ENCODE measurements at places on chromosomes 7 and 10. TPM values are rescaled to one million over a fixed set of nuclear protein-coding genes. Genes with fewer than 3 reads are reported as not detected.

The MNX1 gene
- not detected for polyA plus RNA-seq

The KLF14 gene
- polyA plus RNA-seq, result 0.01 TPM

The C10orf143 gene
- polyA plus RNA-seq, result 1.4 TPM

The NME8 gene
- polyA plus RNA-seq, result not detected

The RASA4B gene
- 0.49 TPM for polyA plus RNA-seq

GRCh38 chr10:44039599-44039998, 345.3 kb downstream of the CXCL12 start:
- DNase-seq, result no peak

DNA sequence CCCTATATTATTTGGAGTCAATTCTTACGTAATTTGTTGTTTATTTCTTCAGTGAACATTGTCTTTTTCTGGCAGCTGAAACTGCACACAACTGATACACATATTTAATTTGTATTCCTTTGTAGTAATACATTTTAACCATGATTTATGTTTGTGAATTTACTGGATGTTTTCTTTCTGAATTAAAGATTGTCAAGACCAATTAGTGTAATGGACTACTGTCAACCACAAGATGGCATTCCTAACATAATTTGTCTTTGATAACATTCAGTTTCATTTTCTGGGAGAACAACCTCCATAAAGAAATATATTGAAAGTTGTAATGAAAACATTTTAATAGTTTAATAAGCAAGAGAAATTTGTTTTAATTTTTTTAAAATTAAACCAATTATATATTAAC, 10.1 kb downstream of the THNSL1 start:
- no peak for DNase-seq

DNA sequence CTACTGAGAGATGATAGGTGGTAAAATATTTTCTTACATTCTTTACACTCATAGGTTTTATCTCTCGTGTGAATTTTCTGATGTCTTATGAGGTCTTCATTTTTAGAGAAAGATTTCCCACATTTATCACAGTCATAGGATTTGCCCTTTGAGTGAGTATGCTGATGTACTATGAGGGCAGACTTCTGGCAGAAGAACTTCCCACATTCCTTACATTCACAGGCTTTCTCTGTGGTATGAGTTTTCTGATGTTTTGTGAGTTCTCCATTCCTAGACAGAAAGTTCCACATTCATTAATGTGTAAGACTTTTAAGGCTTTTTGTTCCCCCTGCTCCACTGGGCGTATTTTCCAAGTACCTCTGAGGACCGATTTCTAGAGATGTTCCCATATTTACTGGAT, 23.5 kb downstream of the ZNF25 start:
- no peak for DNase-seq

DNA sequence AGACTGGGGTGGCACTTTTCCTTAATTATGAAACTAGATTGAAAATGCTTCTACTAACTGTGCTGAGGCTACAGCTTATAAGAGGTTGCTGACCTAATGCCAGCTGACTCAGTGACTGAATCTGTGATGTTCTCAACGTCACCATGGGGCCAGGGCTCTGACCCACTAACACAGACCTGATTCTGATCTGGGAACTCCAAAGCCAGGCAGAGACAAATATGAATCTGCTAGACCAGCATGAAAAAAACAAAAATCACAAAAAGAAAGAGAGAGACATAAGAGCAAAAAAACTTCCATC, 16.1 kb downstream of the USP6NL start:
- no peak for DNase-seq

- peak; percentile 79 for DNase-seq
Measured at GRCh38 chr7:138872576-138872975, 74.6 kb upstream of the ATP6V0A4 start.

GRCh38 chr10:36666451-36666850, 458.9 kb upstream of the ANKRD30A start:
- no peak for DNase-seq

DNA sequence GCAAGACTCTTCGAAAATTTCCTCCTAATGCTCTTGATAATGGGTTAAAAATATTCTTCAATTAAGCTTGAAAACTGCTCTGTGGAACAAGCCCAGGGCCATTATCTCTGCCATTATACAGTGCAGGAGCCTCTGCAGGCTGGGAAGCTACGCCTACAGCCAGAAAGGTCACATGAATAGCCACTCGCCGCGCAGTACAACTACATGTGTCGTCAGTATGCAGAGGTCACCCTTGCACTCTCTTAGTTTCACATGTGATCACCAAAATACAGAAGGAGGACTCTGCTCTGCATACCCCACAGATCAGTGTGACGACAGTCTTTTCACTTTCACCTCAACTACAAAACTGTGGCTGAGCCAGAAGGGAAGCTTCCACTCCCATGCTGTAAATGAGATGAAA, 141.8 kb upstream of the C1QL3 start:
- no peak for DNase-seq

- no peak for DNase-seq
Measured at GRCh38 chr10:13271552-13272163, 28.2 kb downstream of the PHYH start.

GRCh38 chr10:7383442-7383841, 27.4 kb downstream of the SFMBT2 start:
- no peak for DNase-seq

- no peak for DNase-seq
Measured at GRCh38 chr10:122273966-122274545, 3.0 kb downstream of the BTBD16 start.

DNA sequence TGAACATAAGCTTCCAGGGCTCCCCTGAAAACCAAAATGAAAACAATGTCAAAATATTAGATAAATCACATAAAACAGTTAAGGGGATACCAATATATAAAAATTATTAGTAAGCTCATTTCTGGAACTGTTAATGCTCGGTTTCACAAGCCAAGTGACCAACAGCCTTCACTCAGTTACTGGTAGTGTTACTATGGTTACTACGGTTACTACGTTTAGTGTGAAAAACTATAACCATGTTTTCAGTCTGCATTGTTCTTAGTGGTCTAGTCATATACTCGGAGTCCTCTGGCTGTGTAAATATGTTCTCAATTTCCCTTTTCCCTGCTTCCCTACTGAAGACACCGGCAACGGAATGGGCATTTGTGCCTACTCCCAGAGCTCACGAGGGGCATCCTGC, 34.8 kb downstream of the HBP1 start:
- no peak for DNase-seq

- no peak for DNase-seq
Measured at GRCh38 chr7:20395511-20395910, 64.8 kb downstream of the ITGB8 start.

DNA sequence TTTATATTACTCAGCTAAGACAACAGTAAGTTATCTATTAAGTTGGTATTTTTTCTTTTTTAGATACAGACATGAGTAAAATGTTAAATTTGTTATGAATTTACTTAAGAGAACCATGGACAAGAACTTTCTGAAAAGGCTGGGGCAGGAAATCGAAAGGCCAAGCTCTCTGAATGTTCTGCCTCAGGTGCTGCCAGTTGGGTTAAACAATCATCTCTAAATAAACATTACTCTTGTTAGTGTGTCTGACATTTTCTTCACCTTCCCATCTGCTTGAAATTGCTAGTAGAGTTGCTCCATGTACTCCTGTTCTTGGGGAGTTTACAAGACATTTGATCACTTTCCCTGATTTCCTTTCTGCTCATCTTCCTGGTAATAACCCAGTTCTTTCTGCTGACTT, 87.5 kb downstream of the ANKRD7 start:
- no peak for DNase-seq

DNA sequence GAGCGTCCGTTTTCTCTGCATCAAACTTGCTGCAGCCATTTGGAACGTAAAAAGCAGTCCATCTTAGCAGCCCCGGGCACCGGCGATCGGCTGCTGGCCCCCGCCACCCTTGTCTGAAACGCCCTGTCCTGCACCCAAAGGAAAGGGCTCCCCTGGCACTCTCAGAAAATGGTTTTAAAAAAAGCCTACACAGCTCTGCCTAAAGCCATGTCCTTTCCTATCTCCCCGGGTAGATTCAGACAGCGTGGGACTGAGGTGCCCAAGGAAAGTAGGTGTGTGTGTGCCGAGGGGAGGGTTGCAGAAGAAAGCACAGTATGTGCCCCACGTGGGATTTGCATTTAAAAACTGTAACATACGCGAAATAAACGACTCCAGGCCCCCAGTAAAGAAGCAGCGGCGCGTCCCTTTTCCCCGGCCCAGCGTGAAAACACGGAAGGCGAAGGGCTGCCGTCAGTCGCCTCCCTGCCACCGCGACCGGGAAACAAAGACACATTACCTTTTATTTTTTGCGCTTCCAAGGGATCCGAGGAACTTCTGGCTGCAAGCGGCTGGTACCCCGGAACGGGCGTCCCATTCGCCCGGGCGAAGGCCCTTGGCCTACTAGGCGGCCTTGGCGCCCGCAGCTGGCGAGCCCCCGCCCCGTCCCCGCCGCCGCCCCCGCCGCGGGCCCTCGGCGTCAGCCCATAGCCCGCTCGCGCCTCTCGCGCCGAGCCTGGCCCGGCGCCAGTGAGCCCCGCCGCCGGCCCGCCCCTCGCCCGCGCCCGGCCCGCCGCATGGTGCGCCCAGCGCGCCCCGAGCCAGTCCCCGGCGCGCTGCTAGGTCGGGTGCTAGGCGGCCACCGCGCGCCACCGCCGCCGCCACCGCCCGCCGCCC, 304.6 kb downstream of the PRPF18 start:
- no peak for DNase-seq

DNA sequence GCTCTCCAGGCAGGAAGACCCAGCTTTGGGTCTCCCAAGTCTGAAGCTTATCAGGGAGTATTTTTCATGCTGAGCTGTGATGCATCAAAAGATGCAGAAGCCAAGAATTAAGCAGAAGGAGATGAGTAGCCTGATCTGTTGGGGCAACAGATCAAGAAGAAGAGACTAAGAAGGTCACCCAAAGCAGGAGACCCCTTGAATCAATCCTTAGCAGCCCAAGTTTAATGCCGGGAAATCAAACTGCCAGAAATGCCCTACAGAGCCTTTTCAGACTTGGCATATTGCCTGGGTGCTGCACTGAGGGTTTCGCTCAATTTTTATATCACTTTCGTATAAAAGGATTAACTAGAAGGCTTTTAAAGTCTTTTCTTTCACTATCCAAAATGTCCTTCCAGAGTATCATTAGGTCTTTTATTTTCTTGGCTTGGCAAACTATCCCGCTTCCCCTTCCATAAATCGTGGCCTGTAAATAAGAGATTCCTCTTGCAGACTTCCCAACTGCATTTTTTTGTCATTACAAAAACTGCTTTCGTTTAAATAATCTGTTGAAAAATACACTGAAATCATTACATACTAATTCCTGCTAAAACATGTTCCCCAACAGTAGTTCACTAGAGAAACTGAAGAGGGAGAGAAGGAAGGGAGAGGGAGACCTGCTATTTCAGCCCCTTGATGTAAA, 49.0 kb upstream of the STK17A start:
- DNase-seq, result no peak

DNA sequence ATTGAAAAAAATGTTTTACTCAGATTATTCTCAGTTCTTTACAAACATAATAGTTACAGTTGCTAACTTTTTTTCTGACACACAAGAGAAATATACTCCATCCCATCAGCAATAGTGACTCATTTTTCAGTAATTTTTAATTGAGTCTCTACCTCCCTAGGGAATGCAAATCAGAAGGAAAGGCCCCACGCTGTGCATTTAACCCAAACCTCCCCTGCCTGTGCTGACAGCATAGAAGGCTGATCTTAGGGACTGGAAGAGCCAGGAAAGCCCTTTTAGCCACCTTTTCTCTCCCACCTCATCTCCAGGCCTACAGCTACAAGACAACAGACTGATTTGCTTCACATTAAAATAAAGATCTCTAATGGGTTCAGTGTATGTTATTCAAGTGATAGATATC, 24.7 kb upstream of the PIK3CG start:
- no peak for DNase-seq

- no peak for DNase-seq
Measured at GRCh38 chr10:50469288-50469687, 154.5 kb downstream of the SGMS1 start.

- no peak for DNase-seq
Measured at GRCh38 chr10:15419279-15419874, 48.3 kb upstream of the FAM171A1 start.

DNA sequence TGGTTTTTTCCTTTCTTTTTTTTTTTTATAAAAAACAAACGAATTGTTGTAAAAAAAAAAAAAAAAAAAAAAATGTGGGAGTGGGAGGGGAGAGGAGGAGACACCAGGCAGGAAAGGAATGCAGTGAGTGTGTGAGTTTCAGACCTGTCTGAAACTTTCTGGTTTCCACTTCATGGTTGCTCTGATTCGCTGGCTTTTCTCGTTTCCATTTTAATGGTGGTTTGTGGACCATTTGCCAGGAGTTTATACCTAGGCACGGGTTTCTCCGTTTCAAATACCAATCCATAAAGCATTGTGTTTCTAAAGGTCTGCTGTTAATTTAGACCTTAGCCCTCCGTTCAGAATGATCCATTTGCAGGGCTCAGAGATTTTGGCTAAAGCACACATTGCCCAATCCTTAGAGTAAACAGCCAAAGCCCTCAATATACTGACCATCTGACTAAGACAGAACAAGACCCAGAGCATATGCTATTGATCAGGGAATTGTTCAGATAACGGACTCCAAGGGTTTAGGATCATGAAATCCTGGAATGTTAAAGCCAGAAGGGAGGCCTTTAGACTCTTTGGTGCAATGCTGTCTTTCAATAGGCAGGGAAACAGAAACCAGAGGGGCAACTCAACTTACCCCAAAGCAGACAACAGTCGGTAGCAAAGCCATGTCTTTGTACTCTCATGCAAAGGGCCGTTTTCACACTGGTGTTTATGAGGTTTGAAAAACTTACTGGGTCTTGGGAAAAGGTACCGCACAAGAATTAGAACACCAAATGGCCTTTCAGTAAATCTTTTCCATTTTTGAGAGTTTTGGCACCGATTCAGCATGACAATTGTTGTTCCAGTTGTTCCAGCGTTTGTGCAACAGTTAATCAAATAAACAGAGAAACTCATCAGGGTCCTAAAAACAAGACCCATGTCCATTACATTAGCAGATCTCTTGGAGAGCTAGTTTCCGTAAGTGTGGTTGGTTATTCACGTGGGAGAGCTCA, 94.3 kb upstream of the AGBL3 start:
- no peak for DNase-seq

DNA sequence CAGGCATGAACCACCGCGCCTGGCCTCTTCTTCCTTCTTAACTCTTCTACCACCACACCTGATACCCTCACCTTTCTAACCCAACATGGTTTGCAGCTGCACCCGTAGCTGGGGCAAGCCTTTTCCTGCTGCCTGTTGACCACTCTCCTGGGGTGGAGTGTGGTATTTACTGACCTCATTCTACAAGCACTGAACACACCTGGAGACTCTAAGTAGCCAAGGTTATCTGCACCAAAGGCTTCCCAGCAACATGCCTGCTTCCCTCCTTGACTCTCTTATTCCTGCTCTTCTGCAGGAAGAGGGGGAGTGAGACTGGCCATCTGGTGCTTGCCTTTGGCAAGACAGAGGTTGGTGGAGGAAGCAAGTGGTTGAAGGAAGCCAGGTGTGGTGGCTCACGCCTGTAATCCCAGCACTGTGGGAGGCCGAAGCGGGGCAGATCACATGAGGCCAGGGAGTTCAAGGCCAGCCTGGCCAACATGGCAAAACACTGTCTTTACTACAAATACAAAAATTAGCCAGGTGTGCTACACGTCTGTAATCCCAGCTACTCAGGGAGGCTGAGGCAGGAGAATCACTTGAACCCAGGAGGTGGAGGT, 10.1 kb downstream of the ACTR1A start:
- no peak for DNase-seq

All from keratinocyte (primary cell).